Gastroesophageal sphincter (tissue), 4 donors: ENCODE measurements at places on chromosomes 4 and X. TPM values are rescaled to one million over a fixed set of nuclear protein-coding genes. Genes with fewer than 3 reads are reported as not detected.

ZNF280C gene
- total RNA-seq, result 3.7 TPM

DNA sequence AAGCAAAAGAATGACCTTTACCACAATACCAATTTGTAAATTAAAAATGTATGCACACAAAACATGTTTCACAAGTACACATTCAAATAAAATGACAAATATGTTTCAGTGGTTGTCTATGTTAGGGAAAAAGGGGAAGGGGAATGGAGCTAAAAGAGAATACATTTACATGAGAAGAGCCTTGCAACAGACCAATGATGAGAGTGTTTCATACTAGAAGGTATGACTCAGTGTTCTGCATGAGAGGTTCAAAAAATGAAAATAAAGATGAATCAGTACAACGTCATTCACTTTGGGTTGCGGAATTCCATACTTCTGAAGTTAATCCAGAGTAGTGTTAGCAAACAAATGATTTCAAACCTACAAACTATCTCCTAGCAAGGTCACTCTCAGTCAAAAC, 51.7 kb downstream of the RPGR start:
- ATAC-seq, result no peak

SMIM10L2A gene
- total RNA-seq, result 1.3 TPM

DNA sequence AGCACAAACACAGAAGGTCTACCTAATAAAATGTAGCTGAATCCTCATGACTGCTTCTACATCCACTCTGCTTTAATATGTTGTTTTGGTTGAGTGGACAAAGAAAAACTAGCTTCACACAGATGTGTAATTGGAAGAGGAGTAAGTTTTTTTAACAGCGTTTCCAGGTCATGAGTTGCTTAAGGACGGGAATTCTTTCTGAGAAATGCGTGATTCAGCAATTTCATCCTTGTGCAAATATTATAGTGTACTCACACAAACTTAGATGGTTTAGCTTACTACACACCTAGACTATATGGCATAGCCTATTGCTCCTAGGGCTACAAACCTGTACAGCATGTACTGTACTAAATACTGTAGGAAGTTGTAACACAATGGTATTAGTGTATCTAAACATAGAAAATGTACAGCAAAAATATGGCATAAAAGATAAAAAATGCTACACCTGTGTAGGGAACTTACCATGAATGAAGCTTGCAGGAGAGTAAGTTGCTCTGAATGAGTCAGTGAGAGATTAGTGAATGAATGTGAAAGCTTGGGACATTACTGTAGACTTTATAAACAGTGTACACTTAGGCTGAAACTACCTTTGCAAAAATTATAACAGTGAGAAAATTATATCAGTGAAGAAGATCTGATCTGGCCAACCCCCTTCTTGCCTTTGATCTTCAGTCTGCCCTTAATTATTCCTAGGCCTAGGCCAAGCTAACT, 70.8 kb upstream of the IL15 start:
- ATAC-seq, result no peak

DNA sequence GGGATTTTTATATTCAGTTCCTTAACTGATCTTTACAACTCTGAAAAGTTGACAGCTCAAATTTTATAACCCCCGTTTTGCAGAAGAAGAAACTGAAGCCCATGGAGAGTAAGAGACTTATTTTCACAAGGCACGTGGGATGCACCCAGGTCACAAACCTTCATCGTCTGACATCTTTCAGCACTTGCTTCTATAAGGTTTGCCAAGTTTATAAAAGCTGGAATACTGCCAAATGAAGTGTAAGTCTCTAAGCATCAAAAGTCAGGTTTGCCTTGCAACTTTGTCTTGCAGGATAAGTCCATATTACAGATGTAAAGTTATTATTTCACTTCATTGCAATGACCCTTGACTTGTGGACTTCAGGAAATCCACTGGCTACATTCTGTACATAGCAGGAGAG, 6.3 kb upstream of the KCNIP4 start:
- ATAC-seq, result no peak

- ATAC-seq, result no peak
Measured at GRCh38 chrX:98057176-98057575, 1173.5 kb downstream of the RPA4 start.

GRCh38 chr4:142940425-142941330, 94.6 kb upstream of the INPP4B start:
- ATAC-seq, result no peak

DNA sequence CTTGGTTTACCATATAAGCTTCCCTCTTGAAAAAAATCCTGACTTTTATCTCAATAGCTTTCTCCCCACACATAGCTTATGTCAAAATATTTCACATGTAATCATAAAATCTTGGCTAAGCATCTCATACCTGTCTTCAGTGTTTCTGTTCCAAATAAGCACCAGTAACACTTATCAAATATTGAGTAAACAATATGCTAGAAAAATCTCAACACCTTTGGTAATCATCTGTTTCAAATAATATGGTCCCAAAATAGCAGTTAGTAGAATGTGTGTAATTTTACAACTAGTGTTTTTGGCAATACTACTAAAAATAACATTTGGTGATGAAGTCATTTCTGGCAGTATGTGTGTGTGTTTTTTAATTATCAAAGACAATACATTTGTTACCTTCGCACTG, 2138.2 kb downstream of the PCDH7 start:
- ATAC-seq, result no peak
